GM23338 (cell line): ENCODE measurements at places on chromosomes 2 and 18. TPM values are rescaled to one million over a fixed set of nuclear protein-coding genes. Genes with fewer than 3 reads are reported as not detected.
A peak's percentile ranks its signal among the peaks of the same experiment; 100 is the strongest.

ALKAL2 gene
- total RNA-seq = 4.5 and 6.4 TPM in 2 replicates

CD207 gene
- total RNA-seq = not detected in 2 replicates

MSTN gene
- total RNA-seq = 0.21 TPM in 1 of 2 replicates, not detected in the other

LAPTM4A gene
- 123 and 157 TPM in 2 replicates for total RNA-seq

METTL4 gene
- 12.2 and 14.9 TPM in 2 replicates for total RNA-seq

DSC1 gene
- total RNA-seq = not detected in 2 replicates

OTOS gene
- not detected in 2 replicates for total RNA-seq

GRCh38 chr18:79924814-79925731 is 26.4 kb downstream of the SLC66A2 start:
- no peak overlapping the region for H3K4me3 ChIP-seq
- H3K36me3 ChIP-seq = peaks cover 4% of the 10 kb centered on the region; the same call in 1 of the 2 replicates
- no peak for DNase-seq
- H3K4me1 ChIP-seq = no peaks in the 10 kb centered on the region

DNA sequence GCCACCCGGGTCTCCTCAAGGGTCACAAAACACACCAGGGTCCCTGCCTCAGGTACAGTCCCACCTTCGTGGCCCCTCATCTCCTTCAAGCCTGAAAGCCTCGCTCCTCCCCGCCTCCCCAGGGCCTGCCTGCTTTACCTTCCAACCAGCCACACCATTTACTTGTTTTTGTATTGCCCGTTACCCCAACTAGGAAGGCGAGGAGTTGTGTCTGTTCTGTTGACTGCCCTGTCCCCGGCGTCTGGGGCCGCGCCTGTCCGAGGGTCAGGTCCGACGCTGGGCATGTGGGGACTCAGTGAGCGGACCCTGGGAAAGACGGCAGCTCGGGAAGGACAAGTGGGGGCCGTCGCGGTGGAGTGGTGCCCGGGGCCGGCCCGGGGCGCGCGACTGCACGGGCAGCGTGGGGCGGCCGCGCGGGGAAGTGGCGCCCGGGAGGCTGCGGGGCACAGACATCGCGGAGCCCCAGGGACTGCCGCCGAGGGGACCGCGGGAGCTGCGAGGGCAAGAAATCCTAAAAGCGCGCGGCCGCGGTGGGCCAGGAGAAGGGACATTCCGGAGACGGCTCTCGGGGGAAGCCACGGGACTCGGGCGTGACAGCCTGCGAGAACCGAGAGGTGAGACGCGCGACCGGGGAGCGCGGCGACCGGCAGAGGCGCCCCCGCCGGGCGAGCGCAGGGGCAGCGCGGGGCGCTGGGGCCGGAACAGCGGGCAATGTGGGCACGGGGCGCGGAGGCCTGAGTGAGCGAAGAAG is 797 bp upstream of the GRHL1 start:
- H3K4me1 ChIP-seq = no peaks in the 10 kb centered on the region
- no peak overlapping the region for H3K27ac ChIP-seq
- peak; percentile 60 for DNase-seq
- H3K36me3 ChIP-seq = no peaks in the 10 kb centered on the region
- peak overlapping the region; percentile 77 for H3K4me3 ChIP-seq

- peak overlapping the region; percentile 36; the same call in 1 of the 2 replicates for H3K27ac ChIP-seq
- H3K4me3 ChIP-seq = no peak overlapping the region
- DNase-seq = no peak
- no peaks in the 10 kb centered on the region for H3K27me3 ChIP-seq
- no peaks in the 10 kb centered on the region for H3K4me1 ChIP-seq
Observed at GRCh38 chr2:69348781-69349180, 38.2 kb downstream of the GFPT1 start.

GRCh38 chr2:46461709-46462171 is 17.6 kb upstream of the TMEM247 start:
- no peaks in the 10 kb centered on the region for H3K4me1 ChIP-seq
- H3K27me3 ChIP-seq = no peaks in the 10 kb centered on the region
- H3K4me3 ChIP-seq = no peak overlapping the region
- no peak for DNase-seq
- H3K27ac ChIP-seq = no peak overlapping the region

DNA sequence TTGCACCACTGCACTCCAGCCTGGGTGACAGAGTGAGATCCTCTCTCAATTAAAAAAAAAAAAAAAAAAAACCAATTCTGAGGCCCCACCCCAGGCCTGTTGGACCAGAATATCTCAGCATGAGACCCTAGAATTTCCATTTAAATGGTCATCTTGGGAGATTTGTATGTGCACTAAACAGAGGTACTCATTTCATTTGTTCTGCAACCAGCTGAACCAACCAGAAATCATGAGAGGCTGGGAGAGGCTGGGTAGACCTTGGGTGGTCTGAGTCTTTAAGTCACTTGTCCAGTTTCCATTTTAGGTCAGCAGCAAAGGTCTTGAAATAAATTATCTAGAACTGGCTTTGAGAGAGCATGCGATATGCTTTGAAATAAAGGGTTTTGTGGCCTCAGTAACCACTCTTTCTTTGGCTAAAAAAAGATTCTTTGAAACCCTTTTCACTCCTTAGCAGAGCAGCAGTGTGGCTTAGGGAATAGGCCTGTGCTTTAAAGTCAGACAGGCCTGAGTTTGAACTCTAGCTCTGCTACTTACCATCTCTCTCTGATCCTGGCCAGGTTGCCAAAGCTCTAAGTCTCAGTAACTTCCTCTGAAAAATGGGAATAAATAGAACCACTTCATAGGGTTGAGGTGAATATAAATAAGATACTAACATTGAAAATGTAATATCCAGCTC is 52.6 kb downstream of the QPCT start:
- no peak for DNase-seq
- no peak overlapping the region for H3K4me3 ChIP-seq
- no peaks in the 10 kb centered on the region for H3K27me3 ChIP-seq
- no peaks in the 10 kb centered on the region; the same call in 1 of the 2 replicates for H3K4me1 ChIP-seq

DNA sequence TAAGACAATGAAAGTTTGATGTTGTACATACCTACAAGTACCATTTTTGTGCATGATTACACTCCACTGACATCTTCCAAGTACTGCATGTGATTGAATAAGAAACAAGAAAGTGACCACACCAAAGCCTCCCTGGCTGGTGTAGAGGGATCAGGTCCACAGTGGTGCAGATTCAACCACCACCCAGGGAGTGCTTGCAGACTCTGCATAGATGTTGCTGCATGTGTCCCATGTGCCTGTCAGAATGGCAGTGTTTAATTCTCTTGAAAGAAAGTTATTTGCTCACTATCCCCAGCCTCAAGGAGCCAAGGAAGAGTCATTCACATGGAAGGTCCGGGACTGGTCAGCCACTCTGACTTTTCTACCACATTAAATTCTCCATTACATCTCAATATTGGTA is 114.5 kb downstream of the MMADHC start:
- no peaks in the 10 kb centered on the region for H3K4me1 ChIP-seq
- no peak for DNase-seq
- no peaks in the 10 kb centered on the region for H3K36me3 ChIP-seq
- no peaks in the 10 kb centered on the region for H3K27me3 ChIP-seq
- H3K4me3 ChIP-seq = no peak overlapping the region

DNA sequence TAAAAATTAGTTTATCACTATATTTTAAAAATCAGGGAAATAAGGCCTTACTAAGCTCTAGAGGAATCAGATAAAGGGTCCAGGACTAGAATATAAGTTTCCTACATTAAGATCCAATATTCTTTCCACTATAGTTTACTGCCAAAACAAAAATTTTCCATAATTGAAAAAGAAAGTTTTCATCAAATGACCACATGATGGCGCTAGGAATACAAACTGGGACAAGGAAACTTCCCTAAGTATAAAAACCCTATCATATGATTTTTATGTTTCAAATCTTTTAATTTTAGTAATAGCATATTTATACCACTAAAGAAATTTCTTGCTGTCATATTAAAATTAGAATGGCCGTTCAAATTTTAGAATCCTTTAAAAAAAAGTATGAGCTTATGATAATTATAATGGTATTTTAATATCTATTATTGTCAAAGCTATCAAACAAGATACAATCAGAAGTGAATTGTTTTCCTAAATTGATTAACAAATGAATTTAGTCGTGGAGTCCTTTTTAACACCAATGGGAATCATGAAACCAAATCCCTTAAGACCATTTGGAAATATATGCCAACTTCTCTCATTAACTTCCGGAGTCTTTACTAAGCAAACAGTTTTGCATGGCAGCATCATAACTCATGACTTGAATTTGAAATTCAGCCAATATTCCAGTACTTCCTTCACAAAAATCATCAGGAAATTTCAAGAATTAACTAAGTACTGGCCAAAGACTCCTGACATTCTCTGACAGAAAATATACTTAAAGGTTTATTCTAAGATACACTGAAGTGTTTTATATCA is 70.3 kb downstream of the SCN1A start:
- H3K36me3 ChIP-seq = no peaks in the 10 kb centered on the region
- H3K4me3 ChIP-seq = no peak overlapping the region
- no peaks in the 10 kb centered on the region for H3K4me1 ChIP-seq
- DNase-seq = peak; percentile 42
- H3K27me3 ChIP-seq = no peaks in the 10 kb centered on the region

DNA sequence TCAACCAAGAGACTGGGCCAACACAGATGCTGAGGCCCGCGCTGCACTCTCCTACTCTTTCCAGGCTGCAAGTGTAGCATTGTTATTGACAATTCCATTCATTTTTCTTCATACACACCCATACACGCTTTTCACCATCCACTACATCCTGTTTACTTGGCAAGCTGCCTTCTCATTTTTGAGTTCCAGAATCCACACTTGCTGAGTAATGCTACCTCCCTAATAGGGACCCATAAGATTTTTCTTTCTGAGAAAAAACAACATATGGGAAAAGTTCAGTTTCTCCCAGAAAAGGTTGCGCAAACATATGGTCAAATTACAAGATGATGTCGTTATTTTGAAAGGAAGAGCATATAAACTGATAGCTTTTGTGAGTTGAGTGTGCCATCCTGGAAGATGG is 3.3 kb upstream of the NETO1 start:
- DNase-seq = no peak
- H3K4me1 ChIP-seq = peaks cover 17% of the 10 kb centered on the region
- no peak overlapping the region for H3K27ac ChIP-seq
- H3K4me3 ChIP-seq = no peak overlapping the region
- no peaks in the 10 kb centered on the region for H3K36me3 ChIP-seq

DNA sequence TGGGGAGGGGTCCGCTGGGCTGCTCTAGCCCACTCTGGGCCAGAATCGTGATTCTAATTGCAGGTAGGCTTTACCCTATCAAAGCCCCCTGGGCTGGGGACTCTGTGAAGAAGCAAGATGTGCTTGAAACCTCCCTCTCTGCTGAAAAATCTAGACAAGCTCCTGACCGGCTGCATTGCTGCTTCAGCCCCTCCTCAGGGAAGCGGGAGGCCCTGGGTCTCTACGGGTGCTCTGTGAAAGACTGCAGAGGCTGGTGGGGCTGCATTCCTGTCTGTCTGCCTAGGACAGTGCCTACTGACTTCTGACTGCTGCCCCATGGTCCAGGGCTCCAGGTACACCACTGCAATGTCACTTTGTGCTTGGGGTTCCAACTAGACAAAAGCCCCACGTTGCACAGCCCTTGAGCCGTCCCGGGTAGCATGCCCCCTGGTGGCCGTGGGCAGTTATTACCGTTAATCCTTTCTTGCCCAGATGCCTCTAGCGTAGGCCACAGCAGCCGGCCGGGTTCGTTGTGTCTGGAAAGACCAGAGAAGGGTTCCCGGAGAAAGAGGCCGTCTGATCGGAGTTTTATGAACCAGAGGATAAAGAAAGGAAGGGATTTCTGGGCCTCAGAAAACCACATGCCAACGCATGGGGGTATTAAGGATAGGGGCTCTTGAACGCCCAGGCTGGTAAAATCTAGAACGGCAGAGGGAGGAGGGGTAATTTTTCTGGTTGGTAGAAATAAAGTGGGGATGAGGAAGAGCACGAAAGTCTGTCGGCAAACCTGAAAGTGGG is 15.9 kb upstream of the C1QL2 start:
- no peaks in the 10 kb centered on the region for H3K4me1 ChIP-seq
- H3K36me3 ChIP-seq = no peaks in the 10 kb centered on the region
- DNase-seq = peak; percentile 86
- H3K27ac ChIP-seq = no peak overlapping the region

DNA sequence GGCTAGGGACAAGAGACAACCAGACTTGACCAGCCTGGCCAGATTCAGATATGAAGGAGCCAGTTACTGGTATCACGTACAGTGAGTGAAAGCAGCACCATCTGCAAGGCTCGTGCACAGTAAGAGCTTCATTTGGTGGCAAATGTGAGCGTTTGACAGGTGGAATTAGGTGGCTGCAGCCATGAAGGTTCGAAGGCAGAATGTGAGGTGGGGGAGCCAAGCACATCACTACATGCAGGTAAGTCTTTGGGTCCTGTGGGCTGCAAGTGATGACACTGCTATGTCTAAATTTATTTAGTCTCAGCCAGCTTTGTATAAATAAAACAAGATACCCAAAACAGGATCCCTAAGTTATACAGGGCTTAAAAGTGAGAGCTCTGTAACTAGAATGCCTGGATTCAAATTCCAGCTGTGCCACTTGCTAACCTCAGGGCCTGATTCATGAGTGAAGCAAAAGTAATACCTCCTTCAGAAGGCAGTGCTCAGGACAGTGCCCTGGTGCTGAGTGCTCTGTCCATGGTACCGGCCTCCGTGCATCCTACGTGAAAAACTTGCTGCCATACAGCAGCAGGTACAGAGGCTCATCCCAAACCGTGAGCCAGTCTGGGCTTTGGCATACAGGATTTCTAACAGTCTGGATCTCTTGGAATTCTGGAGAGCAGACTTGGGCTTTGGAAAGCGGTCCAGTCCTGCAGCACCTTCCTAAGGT is 18.6 kb downstream of the DDX18 start:
- peaks cover 13% of the 10 kb centered on the region; the same call in 1 of the 2 replicates for H3K4me1 ChIP-seq
- H3K36me3 ChIP-seq = peaks cover 26% of the 10 kb centered on the region
- no peak overlapping the region for H3K27ac ChIP-seq
- no peak overlapping the region for H3K4me3 ChIP-seq
- H3K27me3 ChIP-seq = peaks cover 6% of the 10 kb centered on the region; the same call in 1 of the 2 replicates

DNA sequence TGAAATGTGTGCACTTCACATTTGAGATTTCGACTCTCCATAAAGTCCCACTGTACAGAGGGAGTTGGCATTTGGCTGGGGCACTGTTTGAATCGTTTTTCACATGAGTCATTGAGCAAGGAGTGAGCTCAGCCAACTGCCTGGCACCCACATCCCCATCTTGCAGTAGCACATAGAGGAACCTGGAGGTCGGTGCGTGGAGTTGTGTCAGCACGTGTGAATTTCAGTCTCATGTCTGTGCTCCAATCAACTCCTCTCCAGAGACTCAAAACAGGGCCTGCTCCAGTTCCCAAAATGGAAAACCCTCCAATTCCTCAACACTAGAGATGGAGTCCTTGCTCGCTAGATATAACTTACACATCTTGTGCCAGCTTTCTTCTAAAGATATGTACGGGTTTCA is 126.8 kb upstream of the CAPN13 start:
- H3K36me3 ChIP-seq = no peaks in the 10 kb centered on the region
- no peak for DNase-seq
- H3K4me3 ChIP-seq = no peak overlapping the region
- no peak overlapping the region for H3K27ac ChIP-seq
- no peaks in the 10 kb centered on the region for H3K27me3 ChIP-seq

GRCh38 chr2:119144806-119145205 is 13.7 kb downstream of the C1QL2 start:
- no peak for DNase-seq
- H3K4me3 ChIP-seq = no peak overlapping the region
- H3K36me3 ChIP-seq = no peaks in the 10 kb centered on the region
- H3K27ac ChIP-seq = no peak overlapping the region
- no peaks in the 10 kb centered on the region for H3K27me3 ChIP-seq

GRCh38 chr2:216850665-216851322 is 9.1 kb downstream of the TNP1 start:
- no peaks in the 10 kb centered on the region for H3K36me3 ChIP-seq
- no peaks in the 10 kb centered on the region for H3K27me3 ChIP-seq
- H3K27ac ChIP-seq = no peak overlapping the region
- no peak overlapping the region for H3K4me3 ChIP-seq
- H3K4me1 ChIP-seq = no peaks in the 10 kb centered on the region

GRCh38 chr2:164843346-164843911 is 1.8 kb upstream of the COBLL1 start:
- DNase-seq = no peak
- no peak overlapping the region for H3K27ac ChIP-seq
- H3K4me1 ChIP-seq = peaks cover 21% of the 10 kb centered on the region
- H3K27me3 ChIP-seq = peaks cover 16% of the 10 kb centered on the region
- H3K36me3 ChIP-seq = no peaks in the 10 kb centered on the region
- H3K4me3 ChIP-seq = no peak overlapping the region
